ENCODE measurements at places on chromosomes 4 and X.

GRCh38 chr4:155950461-155950860 is 3.2 kb downstream of the CTSO start:
- DNase-seq: no peak

- DNase-seq: no peak
These were observed 53.2 kb downstream of the PPM1K start for GRCh38 chr4:88230969-88231771.

GRCh38 chr4:26822546-26822945 is 38.1 kb upstream of the STIM2 start:
- no peak for DNase-seq

GRCh38 chr4:157888281-157888680 is 284.5 kb downstream of the GASK1B start:
- DNase-seq: no peak

- no peak for DNase-seq
These were observed 10.3 kb downstream of the ATP5ME start for GRCh38 chr4:663438-664428.

- DNase-seq: no peak
These were observed 69.7 kb upstream of the MAGEB16 start for GRCh38 chrX:35728481-35728880.

GRCh38 chrX:12779534-12779933 is 11.7 kb upstream of the PRPS2 start:
- DNase-seq: no peak

- no peak for DNase-seq
These were observed 94.4 kb upstream of the TTC29 start for GRCh38 chr4:147039976-147040575.

DNA sequence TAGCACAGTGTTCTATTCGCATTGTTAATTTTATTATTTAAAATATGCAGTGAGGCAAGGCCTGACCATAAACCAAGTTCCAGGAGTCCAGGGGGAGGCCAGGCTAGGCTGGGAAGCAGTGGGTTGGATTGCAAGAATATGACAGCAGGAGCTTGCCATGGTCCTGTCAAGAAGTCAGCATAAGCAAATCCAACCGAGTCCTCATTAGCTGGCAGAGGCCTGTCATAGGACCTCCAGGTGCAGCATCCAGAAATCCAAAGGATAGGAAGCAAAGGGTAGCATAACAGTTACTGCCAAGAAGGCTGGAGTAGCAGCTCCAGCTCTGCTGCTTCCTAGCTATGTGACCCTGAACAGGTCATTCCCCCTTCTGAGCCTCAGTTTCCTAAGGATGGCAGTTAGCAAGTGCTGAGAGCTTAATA is 13.4 kb downstream of the PJA1 start:
- DNase-seq: no peak

GRCh38 chr4:113760094-113760794 is 1.3 kb downstream of the CAMK2D start:
- no peak for DNase-seq

- no peak for DNase-seq
These were observed 71.4 kb downstream of the RTL5 start for GRCh38 chrX:72060196-72060920.

GRCh38 chr4:176549161-176549865 is 229.5 kb downstream of the SPCS3 start:
- no peak for DNase-seq

- no peak for DNase-seq
These were observed 107.0 kb downstream of the SLC4A4 start for GRCh38 chr4:71445811-71446210.

DNA sequence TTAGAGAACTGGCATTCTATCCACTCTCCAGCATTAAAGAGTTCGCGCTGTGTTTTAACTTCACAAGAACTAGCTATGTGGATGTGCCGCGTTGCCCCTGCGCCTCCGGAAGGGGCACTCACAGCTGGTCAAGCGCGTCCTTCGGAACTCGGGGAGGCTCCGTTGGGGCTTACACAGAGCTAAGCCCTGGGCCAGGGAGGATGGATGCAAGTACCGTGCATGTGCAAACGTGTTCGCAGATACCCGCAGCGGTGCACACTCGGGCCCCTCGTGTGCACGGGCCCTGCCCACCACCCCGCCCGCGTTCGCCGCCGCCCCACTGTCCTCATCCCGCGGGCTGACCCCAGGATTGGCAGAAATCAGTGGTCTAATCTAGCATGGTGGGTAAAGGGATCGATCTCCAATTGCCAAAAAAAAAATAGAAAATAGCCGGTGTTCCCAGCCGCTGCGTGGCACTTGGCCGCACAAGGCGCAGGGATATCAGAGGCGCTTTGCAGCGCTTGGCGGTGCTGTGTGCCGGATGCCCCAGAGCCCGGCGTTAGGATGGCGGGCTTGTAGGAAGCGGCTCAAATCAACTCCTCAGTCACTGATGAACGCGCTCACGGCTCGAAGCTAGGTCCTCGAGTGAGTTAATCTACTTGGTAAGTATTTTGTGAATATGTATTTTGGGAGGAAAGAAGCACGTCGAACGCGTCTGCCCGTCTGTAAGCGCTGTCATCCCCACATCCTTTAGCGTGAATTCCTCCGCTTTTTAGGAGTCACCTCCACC is 989 bp upstream of the PCDH10 start:
- no peak for DNase-seq

GRCh38 chr4:110088670-110089069 is 109.7 kb downstream of the ELOVL6 start:
- peak; percentile 26 for DNase-seq

DNA sequence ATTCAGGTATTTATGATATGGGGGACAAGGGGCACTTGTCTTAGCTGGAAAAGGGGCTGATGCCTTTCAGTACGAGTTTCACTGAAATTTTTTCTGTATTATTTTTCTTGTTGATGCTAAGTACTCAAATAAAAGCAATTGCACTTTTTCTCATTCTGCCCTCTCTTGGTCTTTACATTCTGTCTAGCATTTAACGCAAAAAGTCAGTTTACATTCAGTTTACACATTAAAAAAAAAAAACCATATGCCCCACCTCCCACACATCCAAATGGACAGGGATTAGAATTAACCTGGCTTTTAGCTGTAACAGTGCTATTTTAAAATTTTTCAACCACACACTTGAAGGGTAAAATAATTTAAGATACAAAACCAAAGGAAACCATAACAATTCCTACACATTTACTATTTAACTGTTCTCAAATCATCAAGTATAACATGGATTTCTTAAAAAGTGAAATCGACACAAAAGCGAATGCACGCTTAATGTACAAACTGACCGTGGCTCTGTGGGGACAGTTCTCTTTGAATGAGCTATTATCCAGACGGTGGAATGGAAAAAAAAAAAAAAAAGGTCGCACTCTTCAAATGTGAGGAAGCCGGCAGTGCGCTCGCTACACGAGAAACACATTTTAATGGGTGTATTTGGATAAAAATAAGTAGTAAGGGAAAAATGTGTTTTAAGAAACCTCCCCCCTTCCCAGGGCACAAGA is 1.4 kb downstream of the AMMECR1 start:
- DNase-seq: no peak
